ENCODE measurements at places on chromosomes 7 and 10. TPM values are rescaled to one million over a fixed set of nuclear protein-coding genes. Genes with fewer than 3 reads are reported as not detected.

Gene RPS24
- 9,785 TPM for polyA plus RNA-seq

Gene ZNF316
- polyA plus RNA-seq: 11.5 TPM

Gene AUTS2
- polyA plus RNA-seq: 22.0 TPM

Gene SYT15B
- polyA plus RNA-seq: 1.3 TPM

Gene MMD2
- not detected for polyA plus RNA-seq

Gene OGA
- 58.9 TPM for polyA plus RNA-seq

Gene WIPF3
- polyA plus RNA-seq: 53.3 TPM

Gene GDI2
- 269 TPM for polyA plus RNA-seq

Gene PFKP
- polyA plus RNA-seq: 19.6 TPM

Gene OSBPL3
- polyA plus RNA-seq: 6.0 TPM

Gene SUGCT
- polyA plus RNA-seq: 4.3 TPM

Gene PPP1R3C
- 42.3 TPM for polyA plus RNA-seq

Gene PGAM2
- polyA plus RNA-seq: 0.40 TPM

Gene SAP25
- polyA plus RNA-seq: not detected

Gene GPR37
- polyA plus RNA-seq: 0.24 TPM

Gene POP7
- polyA plus RNA-seq: 26.5 TPM

Gene PNLIPRP1
- polyA plus RNA-seq: not detected

Gene IFIT1
- 23.0 TPM for polyA plus RNA-seq

Gene FAM131B
- 0.29 TPM for polyA plus RNA-seq

Gene EEPD1
- polyA plus RNA-seq: 11.5 TPM

Gene FBXL13
- polyA plus RNA-seq: 1.1 TPM

Gene CCDC172
- polyA plus RNA-seq: not detected

Gene GNAI1
- polyA plus RNA-seq: 26.1 TPM

Gene C10orf62
- polyA plus RNA-seq: not detected

Gene ANXA8L1
- polyA plus RNA-seq: 1.7 TPM

Gene ZNF853
- 14.5 TPM for polyA plus RNA-seq

Gene UCMA
- polyA plus RNA-seq: not detected

Gene MDFIC
- polyA plus RNA-seq: 30.0 TPM

Gene ECHDC3
- 17.8 TPM for polyA plus RNA-seq

Gene C10orf105
- 0.20 TPM for polyA plus RNA-seq

Gene FAM241B
- polyA plus RNA-seq: 3.0 TPM

Gene VIPR2
- polyA plus RNA-seq: 4.9 TPM

Gene SLK
- polyA plus RNA-seq: 23.9 TPM

Gene SEMA3A
- polyA plus RNA-seq: 23.0 TPM

Gene CPA1
- polyA plus RNA-seq: 0.35 TPM

Gene CPN1
- not detected for polyA plus RNA-seq

Gene ZNF804B
- not detected for polyA plus RNA-seq

Gene NUDT13
- polyA plus RNA-seq: 2.6 TPM

Gene SPDYE17
- polyA plus RNA-seq: not detected

Gene CTAGE15
- 0.75 TPM for polyA plus RNA-seq

Gene SCRN1
- 23.4 TPM for polyA plus RNA-seq

Gene COPS6
- 145 TPM for polyA plus RNA-seq

Gene CACNA2D1
- 6.6 TPM for polyA plus RNA-seq

Gene NUPR2
- not detected for polyA plus RNA-seq

Gene SLC26A3
- 0.07 TPM for polyA plus RNA-seq

Gene FOXI2
- 0.01 TPM for polyA plus RNA-seq

Gene TAS2R4
- 0.34 TPM for polyA plus RNA-seq

Gene EIF3B
- 185 TPM for polyA plus RNA-seq

Gene SVOPL
- polyA plus RNA-seq: 1.3 TPM

Gene GLI3
- polyA plus RNA-seq: 9.5 TPM

Gene AEBP1
- 240 TPM for polyA plus RNA-seq

Gene MLXIPL
- 0.27 TPM for polyA plus RNA-seq

Gene SEPTIN7
- polyA plus RNA-seq: 356 TPM

Gene CALY
- polyA plus RNA-seq: not detected

Gene ZNF117
- 2.9 TPM for polyA plus RNA-seq

Gene PDE1C
- 4.8 TPM for polyA plus RNA-seq

Gene AGAP5
- polyA plus RNA-seq: 4.7 TPM

Gene NXPH1
- polyA plus RNA-seq: 0.05 TPM
